Motor neuron (in vitro differentiated cells): ENCODE measurements at places on chromosomes 11 and 22.
A peak's percentile ranks its signal among the peaks of the same experiment; 100 is the strongest.

DNA sequence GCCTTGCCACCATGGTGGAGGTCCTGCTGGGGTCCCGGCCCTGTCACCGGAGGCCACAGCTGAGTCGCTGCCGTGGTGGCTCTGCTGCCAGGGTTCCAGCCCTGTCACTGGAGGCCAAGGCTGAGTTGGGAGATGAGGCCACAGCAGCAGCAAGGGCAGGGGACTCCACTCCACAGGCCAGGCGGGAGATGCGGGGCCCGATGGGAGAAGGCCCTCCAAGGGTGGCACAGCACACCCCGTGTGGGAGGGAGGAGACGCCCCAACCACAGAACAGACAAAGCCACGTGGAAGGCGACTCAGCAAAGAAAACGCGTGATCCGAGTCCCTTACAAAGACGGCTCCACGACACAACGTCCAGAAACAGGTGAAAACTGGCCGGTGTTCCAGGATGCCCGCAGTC lies 159.3 kb downstream of the BRD1 start:
- ATAC-seq = no peak

DNA sequence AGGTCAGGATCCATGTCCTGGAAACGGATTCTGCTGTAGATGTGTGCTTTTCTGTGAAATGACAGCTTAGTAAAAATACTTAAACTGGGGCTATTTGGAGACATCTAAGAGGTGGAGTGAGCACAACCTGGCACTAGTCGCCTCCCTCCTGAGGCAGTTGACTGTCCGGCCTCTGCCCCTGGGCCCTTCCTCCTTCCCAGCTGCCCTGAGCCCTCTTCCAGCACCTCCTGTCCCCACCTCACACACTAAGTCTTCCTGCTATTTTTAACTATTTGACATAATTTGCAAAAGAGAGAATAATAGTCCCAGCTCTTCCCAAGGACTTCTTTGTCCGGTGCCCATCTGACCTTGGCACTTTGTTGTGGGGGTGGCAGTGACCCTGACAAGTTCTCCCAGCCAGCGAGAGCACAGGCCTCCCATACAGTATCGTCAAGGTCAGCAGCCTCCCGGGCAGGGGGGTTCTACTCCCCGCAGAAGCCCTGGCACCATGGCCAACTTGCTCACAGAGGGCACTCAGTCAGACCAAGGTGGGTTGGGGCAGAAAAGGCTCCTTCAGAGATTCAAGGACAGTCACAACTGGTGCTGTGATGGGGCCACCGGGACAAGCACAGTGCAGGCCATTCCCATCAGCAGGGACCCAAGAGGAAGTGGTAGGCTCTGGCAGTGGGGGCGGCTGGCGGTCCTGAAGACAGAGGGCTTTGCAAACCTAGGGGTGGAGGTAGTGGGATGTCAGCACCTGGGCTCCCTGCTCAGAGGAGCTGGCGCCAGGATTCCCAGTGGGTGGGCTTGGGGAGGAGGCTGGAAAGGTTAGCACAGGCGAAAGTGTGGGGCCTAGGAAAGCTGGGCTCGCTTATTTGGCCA lies 5.5 kb upstream of the NEAT1 start:
- ATAC-seq = no peak

DNA sequence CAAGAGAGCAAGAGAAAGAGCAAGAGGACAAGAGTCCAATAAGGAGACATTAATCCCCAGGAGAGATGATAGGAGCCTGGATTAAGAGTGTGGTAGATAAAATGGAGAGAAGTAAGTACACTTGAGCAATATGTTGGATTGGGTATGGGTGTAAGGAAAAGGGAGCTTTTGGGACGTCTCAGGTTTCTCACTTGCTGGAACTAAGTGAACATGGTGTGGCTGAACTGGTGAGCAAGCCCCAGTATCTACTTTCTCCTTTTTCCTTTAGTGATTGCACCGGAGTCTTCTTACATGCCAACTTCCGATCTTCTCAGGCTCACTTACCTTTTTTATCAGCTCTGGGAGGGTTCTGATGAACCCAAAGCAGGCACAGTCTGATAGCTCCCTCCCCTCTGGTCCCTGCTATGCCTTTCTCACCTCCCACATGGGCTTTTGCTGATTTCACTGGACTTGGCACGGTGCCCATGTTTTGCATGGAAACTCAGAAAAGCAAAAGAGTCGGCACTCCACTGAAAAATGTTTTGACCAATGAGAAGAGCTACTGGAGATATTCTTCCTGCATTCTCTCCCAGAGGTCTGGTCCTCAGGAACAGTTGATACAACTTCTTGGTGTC lies 14.5 kb upstream of the APLNR start:
- ATAC-seq = no peak

DNA sequence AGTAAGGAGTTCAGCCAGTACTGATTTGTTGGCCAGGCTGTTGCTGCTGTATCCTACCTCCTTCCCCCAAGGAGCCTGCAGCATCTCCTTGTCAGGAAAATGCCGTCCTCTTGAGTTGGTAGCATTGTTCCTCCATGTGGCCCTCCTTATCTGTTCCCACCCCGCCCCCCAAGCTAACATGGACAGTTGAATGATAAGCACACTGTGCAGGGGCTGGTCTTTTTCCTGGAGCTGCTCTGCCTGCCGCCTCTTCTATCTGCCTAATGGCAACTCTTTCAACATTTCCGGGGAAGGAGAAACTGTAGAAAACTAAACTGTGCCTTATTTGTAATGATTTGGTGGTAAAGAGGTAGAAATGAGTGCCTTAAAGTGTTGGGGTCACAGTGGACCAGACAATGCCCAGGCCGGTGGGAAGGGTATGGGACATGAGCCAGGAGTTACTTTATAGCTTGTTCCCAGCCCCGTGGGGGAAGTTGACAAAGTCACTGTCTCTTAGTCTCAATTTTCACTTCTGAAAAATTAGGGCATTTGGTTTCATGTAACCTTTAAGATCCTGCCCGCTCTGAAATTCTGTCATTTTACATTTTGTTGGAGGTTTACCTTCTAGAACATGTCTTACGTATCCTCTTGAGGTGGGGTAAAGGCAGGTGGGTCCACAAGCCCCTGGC lies 4.5 kb downstream of the FAM118A start:
- no peak for ATAC-seq

- no peak for ATAC-seq
Measured at GRCh38 chr11:117807482-117808327, 10.7 kb upstream of the DSCAML1 start.

DNA sequence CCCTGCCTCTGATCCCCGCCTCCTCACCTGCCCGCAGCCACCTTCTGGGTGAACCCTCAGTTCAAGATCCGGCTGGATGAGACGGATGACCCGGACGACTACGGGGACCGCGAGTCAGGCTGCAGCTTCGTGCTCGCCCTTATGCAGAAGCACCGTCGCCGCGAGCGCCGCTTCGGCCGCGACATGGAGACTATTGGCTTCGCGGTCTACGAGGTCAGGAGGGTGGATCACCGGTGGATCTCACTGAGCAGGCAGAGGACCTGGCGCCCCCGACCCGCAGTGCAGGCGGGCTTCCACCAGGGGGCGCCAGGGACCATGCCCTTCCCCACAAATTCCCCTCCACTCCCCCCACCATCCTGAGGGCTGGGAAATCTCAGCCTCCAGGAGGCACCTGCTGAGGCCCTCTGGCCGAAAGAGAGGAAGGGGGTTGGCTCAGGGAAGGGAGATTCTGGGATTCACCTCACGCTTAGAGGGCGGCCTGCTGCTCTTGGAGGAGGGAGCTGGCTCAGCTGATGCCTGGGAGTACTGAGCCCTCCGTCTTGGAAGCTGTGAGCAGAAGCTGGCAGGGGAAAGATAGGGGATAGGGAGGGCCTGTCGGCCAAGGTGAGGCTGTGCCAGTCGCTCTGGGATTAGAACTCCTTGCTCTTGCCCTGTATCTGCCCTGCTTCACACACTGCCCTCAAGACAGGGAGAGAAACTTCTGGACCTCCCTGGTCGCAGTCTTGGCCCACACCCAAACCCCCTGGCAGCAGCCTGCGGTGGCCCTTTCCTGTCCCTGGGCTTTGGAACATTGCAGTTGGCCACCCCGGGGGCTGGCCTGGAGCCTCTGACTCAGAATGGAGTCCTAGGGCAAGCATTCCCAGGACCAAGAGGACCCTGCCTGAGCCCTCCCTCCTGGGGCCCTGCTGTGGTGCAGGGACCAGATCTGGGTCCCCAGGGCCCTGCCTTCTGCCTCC lies 23.2 kb downstream of the CAPN1 start:
- ATAC-seq = peak; percentile 64
